ENCODE measurements at places on chromosomes 3 and 15. TPM values are rescaled to one million over a fixed set of nuclear protein-coding genes. Genes with fewer than 3 reads are reported as not detected.
A peak's percentile ranks its signal among the peaks of the same experiment; 100 is the strongest.

DNA sequence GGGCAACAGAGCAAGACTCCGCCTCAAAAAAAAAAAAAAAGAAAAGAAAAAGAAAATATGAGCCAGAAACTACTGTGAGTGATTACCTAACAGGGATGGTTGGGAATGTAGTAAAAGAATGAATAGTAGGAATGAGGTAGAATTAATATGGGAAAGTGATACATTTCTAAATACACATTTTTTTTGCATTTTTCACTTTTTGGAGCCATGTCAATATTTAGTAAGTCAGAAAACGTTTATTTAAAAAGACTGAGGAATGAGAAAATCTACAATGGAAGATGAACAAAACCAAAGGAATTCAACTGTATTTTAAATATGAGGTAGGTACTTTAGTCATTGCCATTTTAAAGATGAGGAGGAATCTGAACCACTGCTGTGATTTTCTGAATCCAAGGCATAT lies 817.2 kb upstream of the CADM2 start:
- H3K36me3 ChIP-seq: no peaks in the 10 kb centered on the region
- H3K4me3 ChIP-seq: no peak overlapping the region
- H3K4me1 ChIP-seq: no peaks in the 10 kb centered on the region
- no peak overlapping the region for H3K27ac ChIP-seq

- no peak overlapping the region for H3K27ac ChIP-seq
- H3K27me3 ChIP-seq: no peaks in the 10 kb centered on the region
- no peak for DNase-seq
- H3K4me3 ChIP-seq: no peak overlapping the region
- no peaks in the 10 kb centered on the region for H3K4me1 ChIP-seq
Measured at GRCh38 chr3:147963711-147964110, 554.5 kb downstream of the ZIC1 start.

GRCh38 chr15:45395943-45396342 lies 17.6 kb upstream of the GATM start:
- no peak overlapping the region for H3K4me3 ChIP-seq
- H3K4me1 ChIP-seq: peaks cover 12% of the 10 kb centered on the region
- no peaks in the 10 kb centered on the region for H3K36me3 ChIP-seq
- no peak overlapping the region for H3K27ac ChIP-seq
- DNase-seq: no peak

DNA sequence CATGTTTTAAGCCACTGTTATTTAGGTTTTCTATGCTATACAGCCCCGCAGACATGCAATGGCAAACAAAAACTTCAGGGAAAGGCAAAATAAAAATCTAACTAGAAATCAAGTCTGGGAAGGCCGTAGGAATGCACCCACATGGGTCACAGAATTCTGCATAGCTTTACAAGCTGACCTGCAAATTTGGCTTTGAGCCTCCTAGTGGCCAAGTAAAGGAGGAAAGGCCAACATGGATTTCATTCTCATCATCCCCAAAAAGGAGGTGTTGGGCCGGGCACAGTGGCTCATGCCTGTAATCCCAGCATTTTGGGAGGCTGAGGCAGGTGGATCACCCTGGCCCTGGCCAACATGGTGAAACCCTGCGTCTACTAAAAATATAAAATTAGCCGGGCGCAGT lies 124.3 kb downstream of the FBLN2 start:
- H3K27me3 ChIP-seq: no peaks in the 10 kb centered on the region
- no peaks in the 10 kb centered on the region for H3K4me1 ChIP-seq
- no peak overlapping the region for H3K27ac ChIP-seq
- no peak for DNase-seq

The GRAMD2A gene
- total RNA-seq: not detected

- H3K4me1 ChIP-seq: no peaks in the 10 kb centered on the region
- H3K36me3 ChIP-seq: peaks cover 6% of the 10 kb centered on the region
- no peaks in the 10 kb centered on the region for H3K27me3 ChIP-seq
- H3K27ac ChIP-seq: no peak overlapping the region
Measured at GRCh38 chr15:76380249-76380648, 43.7 kb downstream of the ISL2 start.

DNA sequence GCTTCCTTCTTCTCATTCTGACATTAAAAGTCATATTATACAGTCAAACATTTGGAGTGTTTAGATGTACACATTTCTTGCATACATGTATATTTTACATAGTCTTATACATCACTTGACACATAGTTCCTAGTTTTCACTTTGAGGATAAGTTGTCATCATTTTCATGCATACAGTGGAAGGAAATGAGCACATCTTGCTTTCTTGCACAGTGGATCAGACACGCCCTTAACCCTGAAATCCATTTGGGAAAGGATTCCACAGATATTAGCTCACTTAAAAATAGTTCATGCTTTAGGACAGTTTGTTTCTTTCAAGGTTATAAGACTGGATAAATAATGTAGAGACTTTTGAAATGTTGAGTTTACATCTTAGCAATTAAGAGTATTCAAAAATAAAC lies 148.6 kb upstream of the MME start:
- no peak for DNase-seq
- H3K27ac ChIP-seq: no peak overlapping the region
- H3K27me3 ChIP-seq: no peaks in the 10 kb centered on the region
- no peaks in the 10 kb centered on the region for H3K36me3 ChIP-seq

DNA sequence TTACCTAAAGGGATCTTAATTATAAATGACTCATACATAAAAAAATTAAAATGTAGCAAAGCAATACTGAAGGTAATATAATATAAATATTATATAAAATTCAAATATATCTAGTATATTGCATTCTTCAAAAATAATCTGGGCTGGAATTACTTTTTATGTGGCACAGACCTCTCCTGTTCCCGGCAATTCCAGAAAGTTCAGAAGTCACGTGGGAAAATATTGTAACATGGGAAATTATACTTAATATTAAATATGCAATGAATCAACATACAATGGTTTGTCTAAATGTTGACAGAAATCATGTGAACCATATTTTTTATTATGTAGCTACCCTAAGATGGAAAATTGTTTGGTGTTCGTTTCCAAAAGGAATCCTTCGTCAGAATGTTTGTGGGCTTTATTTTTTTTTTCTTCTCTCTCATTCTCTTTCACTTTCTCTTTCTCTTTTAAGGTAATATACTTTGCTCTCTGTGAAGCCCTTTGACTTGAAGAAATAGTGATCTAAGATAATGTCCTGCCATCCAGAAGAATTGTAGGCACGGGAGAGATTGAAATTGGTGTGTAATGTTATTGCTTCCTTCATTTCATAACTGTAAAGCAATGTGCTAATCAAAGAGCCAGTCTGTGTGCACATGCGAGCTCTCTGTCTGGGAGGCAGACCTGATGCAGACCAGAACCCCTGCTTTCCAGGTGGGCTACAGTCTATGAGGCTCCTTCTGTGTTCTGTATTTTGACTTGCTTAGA lies 559.4 kb downstream of the NR2F2 start:
- no peaks in the 10 kb centered on the region for H3K27me3 ChIP-seq
- peak overlapping the region; percentile 66 for H3K27ac ChIP-seq
- no peaks in the 10 kb centered on the region for H3K4me1 ChIP-seq
- H3K36me3 ChIP-seq: no peaks in the 10 kb centered on the region
- DNase-seq: no peak

The EFHB gene
- total RNA-seq: 2.3 TPM

The TXNRD3 gene
- total RNA-seq: 3.7 TPM

The SLC28A1 gene
- not detected for total RNA-seq

The THBS1 gene
- total RNA-seq: 650 TPM

GRCh38 chr15:64158363-64159134 lies 4.3 kb downstream of the PPIB start:
- DNase-seq: no peak
- H3K27ac ChIP-seq: no peak overlapping the region
- peaks cover 65% of the 10 kb centered on the region for H3K4me1 ChIP-seq
- H3K27me3 ChIP-seq: no peaks in the 10 kb centered on the region
- no peak overlapping the region for H3K4me3 ChIP-seq

All from spleen (tissue), 13 donors.